ENCODE measurements at places on chromosomes 1 and 21.

- no peak for DNase-seq
These were observed 5.5 kb upstream of the PTP4A2 start for GRCh38 chr1:31943546-31944184.

GRCh38 chr1:215844266-215844665 lies 277.2 kb downstream of the KCTD3 start:
- no peak for DNase-seq

DNA sequence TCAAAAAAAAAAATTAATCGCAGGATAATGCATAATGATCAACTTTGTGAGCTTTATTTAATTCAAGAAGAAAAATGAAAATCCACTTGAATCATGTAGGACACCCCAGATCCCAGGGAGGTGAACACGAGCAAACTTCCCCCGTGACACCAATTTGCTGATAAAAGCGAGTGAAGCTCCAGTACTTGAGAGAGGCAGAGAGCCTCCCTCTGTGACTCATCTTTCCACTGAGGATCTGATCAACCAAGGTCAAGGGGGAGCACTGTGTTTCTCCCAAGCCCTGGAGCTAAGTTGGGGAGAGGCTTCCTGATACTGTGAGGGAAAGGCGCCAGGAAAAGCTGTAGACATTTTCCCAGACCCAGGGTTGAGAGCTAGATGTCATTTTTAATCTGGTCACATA lies 160.9 kb downstream of the SLC44A5 start:
- DNase-seq, result no peak

GRCh38 chr1:216690603-216691002 lies 32.6 kb downstream of the ESRRG start:
- DNase-seq, result no peak

GRCh38 chr1:157313240-157313807 lies 175.1 kb upstream of the ETV3 start:
- no peak for DNase-seq

GRCh38 chr1:8116894-8117264 lies 90.8 kb upstream of the ERRFI1 start:
- DNase-seq, result no peak

DNA sequence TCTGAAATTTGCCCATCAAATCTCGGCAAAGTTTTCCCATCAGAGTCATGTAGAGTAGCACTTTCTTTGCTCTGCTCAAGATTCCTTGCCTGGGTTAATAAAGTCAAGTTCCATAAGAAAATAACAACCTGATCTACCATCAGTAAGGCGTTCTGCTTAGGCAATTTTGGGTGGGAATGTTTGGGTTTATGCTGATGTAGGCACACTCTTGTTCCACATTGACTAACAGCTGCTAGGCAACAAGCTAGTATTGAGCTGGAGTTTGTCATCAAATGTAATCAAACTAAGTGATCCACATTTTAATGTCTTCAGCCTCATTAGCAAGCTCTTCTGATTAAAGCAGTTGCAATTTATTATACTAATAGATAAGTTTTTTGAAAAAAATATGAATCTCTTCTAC lies 12.1 kb upstream of the HMCN1 start:
- no peak for DNase-seq

GRCh38 chr1:29653034-29653810 lies 416.9 kb downstream of the PTPRU start:
- no peak for DNase-seq

DNA sequence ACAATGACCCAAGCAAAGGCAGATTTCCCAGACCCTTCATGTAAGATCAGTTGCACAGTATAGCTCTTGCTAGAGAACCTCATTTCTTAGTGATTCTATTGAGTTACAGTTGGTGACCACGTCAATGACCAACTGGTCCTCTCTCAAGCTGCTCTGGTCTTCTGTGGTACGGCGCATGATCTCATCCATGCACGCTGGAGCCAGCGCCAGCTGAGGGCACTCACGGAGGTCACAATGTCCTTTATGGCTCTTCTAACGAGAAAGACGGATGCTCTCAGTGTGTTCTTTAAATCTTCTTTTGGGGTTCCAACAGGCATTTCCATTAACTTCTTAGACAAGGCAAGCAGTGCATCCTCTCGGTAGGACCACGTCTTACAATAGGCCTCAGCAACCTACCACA lies 22.3 kb downstream of the CEP104 start:
- no peak for DNase-seq

DNA sequence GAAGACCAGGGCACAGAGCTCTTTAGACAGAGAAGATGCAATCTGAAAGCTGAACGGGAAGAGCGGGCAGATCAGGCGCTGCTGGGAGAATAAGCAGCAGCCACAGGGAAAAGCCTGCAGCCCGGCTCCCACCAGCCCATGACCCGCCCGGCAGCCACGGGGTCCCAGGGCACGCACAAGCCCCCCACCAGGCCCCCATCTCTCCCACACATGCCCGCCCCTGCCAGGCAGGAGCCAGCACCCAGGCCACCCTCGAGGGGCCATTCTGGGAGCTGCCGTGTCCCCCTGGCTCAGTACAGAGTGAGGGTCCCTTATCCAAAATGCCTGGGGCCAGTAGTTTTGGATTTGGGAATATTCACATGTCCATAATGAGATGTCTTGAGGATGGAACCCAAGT lies 16.3 kb downstream of the SLC19A1 start:
- DNase-seq, result no peak
